Stomach (tissue), 19 donors: ENCODE measurements at places on chromosomes 12 and 14. TPM values are rescaled to one million over a fixed set of nuclear protein-coding genes. Genes with fewer than 3 reads are reported as not detected.
A peak's percentile ranks its signal among the peaks of the same experiment; 100 is the strongest.

Gene FOXG1
- polyA plus RNA-seq = 0.13 TPM

Gene EEF1AKMT3
- polyA plus RNA-seq = 3.3 TPM

Gene GPR84
- polyA plus RNA-seq = 1.4 TPM

Gene SLC5A8
- not detected for polyA plus RNA-seq

Gene PAX9
- not detected for polyA plus RNA-seq

GRCh38 chr12:24890048-24890803, 58.7 kb downstream of the BCAT1 start:
- DNase-seq = no peak
- no peak overlapping the region for H3K4me3 ChIP-seq
- no peaks in the 10 kb centered on the region for H3K36me3 ChIP-seq
- no peak overlapping the region for H3K27ac ChIP-seq
- H3K4me1 ChIP-seq = no peaks in the 10 kb centered on the region
- H3K27me3 ChIP-seq = no peaks in the 10 kb centered on the region

- DNase-seq = no peak
- no peaks in the 10 kb centered on the region for H3K27me3 ChIP-seq
- H3K4me3 ChIP-seq = no peak overlapping the region
- H3K27ac ChIP-seq = no peak overlapping the region
These were observed 248.5 kb upstream of the FBXO33 start for GRCh38 chr14:39680777-39681176.

GRCh38 chr12:58425481-58426392, 484.4 kb downstream of the ATP23 start:
- peak; percentile 79 for DNase-seq
- H3K27ac ChIP-seq = peak overlapping the region; percentile 81
- no peaks in the 10 kb centered on the region for H3K27me3 ChIP-seq
- H3K4me3 ChIP-seq = no peak overlapping the region
- no peaks in the 10 kb centered on the region for H3K36me3 ChIP-seq

- H3K4me3 ChIP-seq = peak overlapping the region; percentile 98
- peak overlapping the region; percentile 99 for H3K27ac ChIP-seq
- H3K27me3 ChIP-seq = no peaks in the 10 kb centered on the region
- DNase-seq = peak; percentile 85
- peaks cover 23% of the 10 kb centered on the region for H3K4me1 ChIP-seq
- H3K36me3 ChIP-seq = no peaks in the 10 kb centered on the region
These were observed 1.1 kb downstream of the ARHGAP5 start for GRCh38 chr14:32078023-32078857.

- H3K4me3 ChIP-seq = no peak overlapping the region
- H3K4me1 ChIP-seq = peaks cover 16% of the 10 kb centered on the region
- H3K27ac ChIP-seq = no peak overlapping the region
- no peak for DNase-seq
These were observed 9.1 kb downstream of the FAM181A start for GRCh38 chr14:93936245-93936644.

GRCh38 chr12:32379667-32380066, 19.7 kb upstream of the FGD4 start:
- H3K4me3 ChIP-seq = no peak overlapping the region
- no peaks in the 10 kb centered on the region for H3K36me3 ChIP-seq
- H3K27me3 ChIP-seq = no peaks in the 10 kb centered on the region
- no peak for DNase-seq
- H3K27ac ChIP-seq = no peak overlapping the region

DNA sequence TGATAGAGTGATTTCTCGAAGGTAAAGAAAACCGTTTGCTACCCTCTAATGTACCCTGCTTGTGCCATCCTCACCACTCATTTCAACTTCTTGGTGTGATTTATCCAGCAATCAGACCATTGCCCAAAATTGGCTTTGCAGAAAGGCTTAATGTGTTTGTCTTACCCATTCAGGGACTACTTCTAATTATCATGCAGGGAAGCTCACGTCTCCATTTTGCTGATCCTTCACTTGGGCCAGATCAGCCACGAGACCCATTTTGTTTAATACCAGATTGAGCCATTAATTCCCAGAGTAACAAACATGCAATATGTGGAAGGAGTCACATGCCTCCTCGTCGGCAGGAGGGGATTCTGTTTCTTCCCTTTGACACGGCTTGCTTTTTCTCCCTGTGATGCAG, 51.1 kb upstream of the CRY1 start:
- no peak for DNase-seq
- H3K4me1 ChIP-seq = no peaks in the 10 kb centered on the region
- H3K36me3 ChIP-seq = no peaks in the 10 kb centered on the region
- no peak overlapping the region for H3K4me3 ChIP-seq
- no peaks in the 10 kb centered on the region for H3K27me3 ChIP-seq
